NCI-H510A (cell line): ENCODE measurements at places on chromosomes 3 and 15.
A peak's percentile ranks its signal among the peaks of the same experiment; 100 is the strongest.

DNA sequence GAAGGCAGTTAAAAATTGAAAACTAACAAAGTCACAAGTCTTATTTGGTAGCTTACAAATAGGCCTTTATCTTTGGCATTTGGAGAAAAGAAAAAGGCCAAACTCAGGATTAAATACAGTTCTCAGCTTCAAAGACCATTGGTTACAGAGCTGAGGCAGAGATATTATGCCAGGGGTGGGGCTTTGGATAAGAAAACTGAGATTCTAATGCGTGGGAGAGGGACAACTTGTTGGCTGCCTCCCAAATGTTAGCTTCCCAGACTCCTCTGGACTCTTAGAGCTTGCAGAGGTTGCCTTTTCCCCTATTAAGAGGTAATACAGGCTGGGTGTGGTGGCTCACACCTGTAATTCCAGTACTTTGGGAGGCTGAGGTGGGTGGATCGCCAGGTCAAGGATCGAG, 231.8 kb downstream of the SQOR start:
- DNase-seq, result no peak

DNA sequence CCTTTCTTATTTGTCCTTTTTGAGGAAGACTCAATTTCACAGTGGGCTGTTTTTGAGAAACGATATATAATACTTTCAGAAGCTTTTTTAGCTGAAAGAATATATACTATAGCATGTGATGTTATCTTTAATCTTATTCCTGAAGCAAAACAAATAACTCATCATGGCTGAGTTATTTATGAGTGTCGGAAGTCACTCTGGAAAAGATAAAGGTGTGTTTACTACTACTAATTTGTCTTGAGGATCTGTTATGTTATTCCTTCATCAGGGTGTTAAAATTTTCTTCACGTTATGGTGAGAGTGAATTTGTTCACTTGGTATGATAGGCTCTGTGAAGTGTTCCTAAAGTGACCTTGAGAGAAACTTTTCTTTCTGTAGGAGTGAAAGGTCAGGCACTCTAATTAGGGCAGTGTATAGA, 4.7 kb downstream of the TCF12 start:
- DNase-seq, result no peak

GRCh38 chr3:172749230-172749965, 1.1 kb upstream of the ECT2 start:
- DNase-seq, result no peak

- no peak for DNase-seq
Measured at GRCh38 chr3:60839246-60839645, 412.0 kb downstream of the FHIT start.

- no peak for DNase-seq
Measured at GRCh38 chr3:129185783-129186182, 2.1 kb upstream of the CNBP start.

DNA sequence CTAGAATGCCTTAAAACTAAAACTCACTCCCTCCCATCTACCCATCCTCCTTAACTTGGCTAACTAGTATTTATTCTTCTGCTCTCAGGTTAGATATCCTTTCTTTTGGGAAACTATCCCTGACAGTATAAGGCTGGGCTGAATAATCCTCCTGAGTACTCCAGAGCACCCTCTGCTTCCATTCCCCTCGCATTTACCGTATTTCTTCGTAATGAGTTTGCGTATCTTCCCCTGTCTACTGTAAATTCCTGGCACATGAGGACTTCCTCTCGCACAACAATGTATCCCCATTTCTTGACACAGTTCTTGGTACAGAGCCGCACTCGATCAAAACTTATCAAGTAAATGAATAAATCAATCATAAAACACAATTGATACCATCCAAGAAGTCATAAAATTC, 82.9 kb upstream of the AKAP13 start:
- no peak for DNase-seq

DNA sequence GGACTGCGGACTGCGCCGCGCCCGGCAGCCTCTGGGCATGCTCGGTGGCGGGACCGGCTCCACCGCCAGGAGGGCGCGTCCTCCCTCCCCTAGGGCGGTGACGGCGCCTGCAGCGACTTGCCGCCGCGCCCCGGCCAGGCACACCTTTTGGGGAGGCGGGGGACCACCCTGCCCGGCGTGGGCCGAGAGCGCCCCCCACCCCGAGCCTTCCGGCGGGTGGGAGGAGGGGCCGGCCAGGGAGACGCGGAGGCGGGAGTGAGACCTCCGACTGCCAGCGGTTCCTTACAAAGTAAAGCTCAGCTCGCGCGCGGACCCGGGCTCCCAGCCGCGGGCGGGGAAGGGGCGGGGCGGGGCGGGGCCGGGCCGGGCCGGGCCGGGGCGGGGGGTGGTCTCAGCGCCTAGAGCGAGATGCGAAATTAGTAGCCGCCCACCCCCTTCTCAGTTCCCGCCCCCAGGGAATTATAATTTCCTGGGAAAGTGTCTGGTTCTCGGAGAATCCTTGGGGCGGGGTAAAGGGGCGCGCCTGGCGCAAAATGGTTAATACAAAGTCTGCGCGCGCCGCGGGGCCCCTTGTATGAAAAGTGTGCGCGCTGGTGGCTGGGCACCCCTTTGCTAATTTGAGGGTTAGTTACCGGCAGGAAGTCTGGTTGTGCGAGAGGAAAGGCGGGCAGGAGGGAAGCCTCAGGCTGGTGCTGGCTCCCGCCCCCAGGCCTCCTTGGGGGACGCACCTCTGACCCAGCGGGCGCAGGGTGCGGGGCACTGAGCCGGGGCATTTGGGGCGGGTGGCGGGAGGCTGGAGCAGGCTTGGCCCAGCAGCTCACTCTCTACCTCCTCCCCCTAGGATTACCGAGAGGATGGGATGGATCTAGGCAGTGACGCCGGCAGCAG, 224.8 kb upstream of the IL12A start:
- peak; percentile 73 for DNase-seq

GRCh38 chr3:128195369-128195768, 42.1 kb downstream of the EEFSEC start:
- no peak for DNase-seq
